ENCODE measurements at places on chromosomes 7 and 10. TPM values are rescaled to one million over a fixed set of nuclear protein-coding genes. Genes with fewer than 3 reads are reported as not detected.

CPEB3 gene
- 1.8 TPM for total RNA-seq

DNA sequence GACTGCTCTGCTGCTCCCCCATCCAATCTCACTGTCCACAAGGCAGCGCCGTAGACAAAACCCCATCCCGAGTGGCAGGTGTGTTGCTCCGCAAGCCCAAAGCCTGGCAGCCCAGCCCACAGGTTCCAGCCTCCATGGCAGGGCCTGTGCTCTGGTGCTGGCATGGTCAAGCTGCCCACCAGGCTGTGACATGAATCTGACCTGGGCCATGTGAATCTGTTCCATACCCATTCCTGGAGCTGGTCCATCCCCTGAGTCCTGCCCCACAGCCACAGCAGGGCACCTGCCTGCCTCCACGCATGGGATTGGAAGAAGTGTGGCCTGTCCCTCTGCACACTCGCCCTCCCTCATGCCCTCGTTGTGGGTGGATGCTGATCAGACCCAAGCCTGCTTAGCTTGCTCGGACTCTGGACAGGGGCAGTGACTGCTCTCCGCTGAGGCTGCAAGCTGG, 128.8 kb downstream of the PTPN20 start:
- no peaks in the 10 kb centered on the region for H3K27me3 ChIP-seq
- no peak overlapping the region for H3K4me3 ChIP-seq
- no peaks in the 10 kb centered on the region for H3K4me1 ChIP-seq
- no peak for DNase-seq
- H3K27ac ChIP-seq = no peak overlapping the region

- H3K4me3 ChIP-seq = no peak overlapping the region
- H3K27me3 ChIP-seq = peaks cover 5% of the 10 kb centered on the region
- no peak for DNase-seq
- H3K4me1 ChIP-seq = no peaks in the 10 kb centered on the region
Measured at GRCh38 chr7:41779918-41780317, 77.0 kb upstream of the INHBA start.

DNA sequence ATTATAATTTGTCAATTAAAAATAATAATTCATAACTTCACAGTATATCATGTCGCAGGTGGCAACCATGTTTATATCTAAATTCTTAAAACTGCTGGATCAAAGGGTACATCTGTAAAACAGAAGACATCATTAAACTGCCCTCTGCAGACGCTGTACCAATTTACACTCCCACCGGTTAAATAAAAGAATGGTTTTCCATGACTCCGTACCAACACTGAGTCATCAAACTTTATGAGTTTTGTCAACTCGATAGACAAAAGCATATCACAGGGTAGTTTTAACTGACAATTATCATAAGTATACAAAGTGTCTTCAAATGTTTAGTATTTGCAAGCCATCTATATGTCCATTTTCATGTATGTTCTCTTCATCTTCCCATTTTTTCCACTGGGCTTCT, 5.7 kb upstream of the GSTK1 start:
- H3K36me3 ChIP-seq = peaks cover 14% of the 10 kb centered on the region
- no peak overlapping the region for H3K4me3 ChIP-seq
- DNase-seq = no peak
- peaks cover 64% of the 10 kb centered on the region for H3K4me1 ChIP-seq

DNA sequence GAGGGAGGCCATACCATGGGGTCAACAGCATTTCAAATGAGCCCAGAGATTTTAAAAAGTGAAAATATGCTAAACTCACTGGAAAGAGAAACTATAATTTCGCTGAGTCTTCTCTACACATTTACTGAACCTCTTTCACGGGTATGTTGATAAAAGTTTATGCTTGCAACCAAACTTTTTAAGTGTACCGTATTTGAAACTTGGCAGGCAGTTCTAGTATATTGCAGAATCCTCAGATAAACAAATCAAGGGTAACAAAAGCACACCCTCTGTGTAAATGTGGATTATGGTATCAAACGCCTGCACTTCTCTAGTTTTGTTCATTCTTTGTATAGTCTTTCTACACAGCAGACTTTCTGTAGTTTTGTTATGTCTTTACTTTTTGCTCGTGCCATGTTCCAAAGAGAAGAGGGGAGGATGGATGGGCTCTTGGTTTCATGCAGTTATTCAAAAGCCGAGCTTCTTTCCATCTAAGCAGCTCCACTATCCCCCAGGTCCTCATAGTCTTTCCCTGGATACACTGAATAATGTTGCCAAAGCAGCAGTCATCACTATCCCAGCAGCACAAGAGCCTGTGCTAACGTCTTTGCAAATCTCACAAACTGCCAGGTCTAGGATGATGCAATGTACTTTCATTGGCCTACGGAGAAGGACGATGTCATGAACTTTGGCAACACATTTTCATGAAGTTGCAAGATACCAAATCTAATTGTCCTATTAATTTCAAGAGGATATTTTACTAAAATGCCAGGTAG, 131.2 kb downstream of the MPP7 start:
- H3K4me3 ChIP-seq = no peak overlapping the region
- H3K27ac ChIP-seq = no peak overlapping the region
- no peak for DNase-seq
- H3K27me3 ChIP-seq = no peaks in the 10 kb centered on the region
- peaks cover 3% of the 10 kb centered on the region for H3K36me3 ChIP-seq

DNA sequence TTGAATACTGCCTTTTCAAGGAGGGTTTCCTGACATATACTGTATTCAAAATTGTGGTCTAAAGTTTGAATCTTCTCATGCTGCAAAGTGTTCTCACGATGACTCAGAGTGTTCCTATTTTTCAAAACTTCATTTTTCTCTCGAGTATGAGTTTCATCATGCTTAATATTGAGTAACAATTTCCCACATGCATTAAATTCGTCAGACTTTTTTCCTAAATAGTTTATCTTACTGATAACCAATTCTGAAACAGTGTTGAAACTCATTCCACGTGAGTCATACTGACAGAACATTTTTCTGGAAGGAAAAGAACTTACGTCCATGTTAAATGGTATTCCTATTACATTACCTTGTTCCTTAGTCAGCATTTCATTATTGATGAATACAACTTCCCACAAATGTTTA, 44.1 kb downstream of the ZNF33B start:
- no peaks in the 10 kb centered on the region for H3K27me3 ChIP-seq
- H3K4me1 ChIP-seq = no peaks in the 10 kb centered on the region
- DNase-seq = no peak
- H3K27ac ChIP-seq = no peak overlapping the region
- H3K36me3 ChIP-seq = peaks cover 86% of the 10 kb centered on the region
